ENCODE measurements at places on chromosomes 4 and X.
A peak's percentile ranks its signal among the peaks of the same experiment; 100 is the strongest.

GRCh38 chr4:127641524-127641923 lies 8.8 kb downstream of the INTU start:
- no peak for DNase-seq

GRCh38 chr4:1711571-1712215 lies 426 bp downstream of the SLBP start:
- peak; percentile 21 for DNase-seq

DNA sequence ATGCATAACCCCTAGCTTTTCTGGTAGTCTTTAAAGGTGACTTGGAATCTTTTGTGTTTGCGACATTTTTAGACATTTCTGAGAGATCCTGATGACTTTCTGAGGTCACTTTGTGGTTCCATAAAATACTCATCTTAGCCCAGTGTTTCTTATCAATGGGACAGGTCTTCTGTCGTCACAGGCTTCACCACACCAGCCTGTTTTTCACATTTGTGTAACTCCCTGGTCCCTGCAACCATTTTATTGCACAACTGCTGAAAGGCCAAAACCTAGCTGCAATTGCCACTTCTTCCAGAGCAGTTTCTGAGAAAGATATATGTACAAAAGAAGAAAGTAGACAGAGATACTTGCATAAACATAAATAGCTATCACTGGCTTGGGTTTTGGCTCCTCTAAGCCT lies 120.9 kb downstream of the IL15 start:
- no peak for DNase-seq

DNA sequence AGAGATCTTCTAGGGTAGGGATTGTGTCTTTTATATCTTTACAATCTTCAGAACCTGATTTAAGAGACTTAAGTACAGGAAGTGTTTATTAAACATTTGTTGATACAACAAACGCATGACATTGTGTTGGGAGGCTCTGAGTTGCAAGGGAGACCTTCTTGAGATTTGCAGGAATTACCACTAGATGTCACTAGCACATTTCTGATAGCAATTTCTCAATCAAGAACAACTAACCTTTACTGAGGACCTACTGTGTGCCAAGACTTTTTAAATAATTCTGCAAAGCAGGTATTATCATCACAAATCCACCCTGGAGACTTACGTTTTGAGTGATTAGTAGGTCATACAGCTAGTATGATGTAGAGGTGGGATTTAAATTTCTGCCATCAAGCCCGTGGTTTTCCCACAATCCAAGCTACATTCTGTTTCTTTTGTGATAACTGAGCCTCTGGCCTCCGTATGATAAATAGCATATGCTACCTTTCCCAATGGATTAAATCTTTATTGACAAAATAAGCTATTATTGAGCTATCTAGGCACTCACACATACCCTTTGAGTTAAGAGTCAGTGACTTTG lies 986.0 kb downstream of the CCSER1 start:
- no peak for DNase-seq

- DNase-seq, result no peak
These were observed 176.4 kb downstream of the IL1RAPL2 start for GRCh38 chrX:104742355-104742754.

- DNase-seq, result no peak
These were observed 33.2 kb downstream of the FGFRL1 start for GRCh38 chr4:1044469-1045192.

DNA sequence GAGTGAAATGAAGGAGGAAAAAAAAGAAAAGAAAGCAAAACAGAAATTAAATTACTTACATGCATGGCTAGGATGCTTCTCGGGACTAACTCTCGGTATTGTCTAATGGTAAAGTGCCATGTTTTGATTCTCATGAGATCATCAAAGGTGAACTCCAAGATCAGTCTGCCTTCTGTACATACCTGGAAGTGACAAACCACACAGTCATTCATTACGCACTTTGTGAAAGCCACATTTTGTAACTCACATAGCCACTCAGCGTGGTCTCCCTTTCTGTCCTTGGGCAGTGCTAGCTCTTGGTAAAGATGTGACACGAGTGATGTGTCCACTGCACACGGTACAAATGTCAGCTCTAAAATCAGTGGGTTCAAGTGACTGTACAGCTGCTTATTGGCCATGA lies 309.8 kb downstream of the LDB2 start:
- DNase-seq, result no peak

DNA sequence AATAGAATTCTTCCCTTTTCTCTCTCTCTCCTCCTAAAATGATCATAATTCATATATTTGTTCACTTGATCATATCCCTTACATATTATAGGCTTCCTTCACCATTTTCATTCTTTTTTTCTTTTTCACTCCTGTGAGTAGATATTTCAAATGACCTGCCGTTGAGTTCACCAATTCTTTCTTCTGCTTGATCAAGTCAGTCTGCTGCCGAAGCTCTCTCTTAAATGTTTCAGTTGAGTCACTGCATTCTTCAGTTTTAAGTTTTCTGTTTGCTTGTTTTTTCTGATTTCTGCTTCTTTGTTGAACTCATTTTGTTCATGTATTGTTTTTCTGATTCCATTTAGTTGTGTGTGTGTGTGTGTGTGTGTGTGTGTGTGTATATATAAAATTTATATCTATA lies 354.3 kb downstream of the GPAT3 start:
- DNase-seq, result no peak

GRCh38 chr4:13891544-13891939 lies 264.0 kb upstream of the BOD1L1 start:
- no peak for DNase-seq

DNA sequence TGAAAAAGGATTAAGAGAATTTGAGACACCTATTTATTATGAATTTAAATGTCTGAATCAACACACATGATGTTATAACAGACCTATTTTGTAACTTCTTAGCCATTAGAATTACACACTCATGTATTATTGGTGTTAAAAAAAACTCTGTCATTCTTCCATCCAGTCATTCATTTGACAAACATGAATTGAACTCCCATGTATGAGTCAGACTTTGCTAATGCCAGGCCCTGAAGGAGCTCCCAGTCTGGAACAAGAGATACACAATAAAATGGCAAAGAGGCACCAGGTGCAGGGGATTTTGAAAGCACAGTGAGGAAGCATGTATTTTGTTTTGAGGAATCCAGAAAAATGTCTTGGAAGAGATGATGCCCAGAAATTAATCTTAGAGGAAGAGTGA lies 87.7 kb upstream of the EFHC2 start:
- no peak for DNase-seq

DNA sequence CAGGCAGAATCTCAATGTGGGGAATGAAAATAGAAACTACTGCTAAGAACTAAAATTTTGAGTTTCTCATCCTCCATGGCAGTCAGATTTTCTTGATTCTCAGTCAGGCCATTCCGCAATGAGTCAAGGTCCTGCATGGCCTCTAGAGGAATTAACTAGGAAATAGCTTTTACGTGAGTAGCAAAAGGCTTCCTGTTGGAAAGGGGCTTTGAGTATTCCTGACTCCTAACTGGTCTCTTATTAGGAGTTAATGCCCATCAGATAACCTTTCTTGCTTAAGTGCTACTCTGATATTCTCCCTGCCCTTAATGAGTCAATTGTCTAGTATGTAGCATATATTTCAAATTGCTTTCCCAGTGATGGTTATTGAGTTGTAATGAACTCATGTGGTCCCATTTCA lies 65.7 kb upstream of the ARHGAP24 start:
- no peak for DNase-seq

DNA sequence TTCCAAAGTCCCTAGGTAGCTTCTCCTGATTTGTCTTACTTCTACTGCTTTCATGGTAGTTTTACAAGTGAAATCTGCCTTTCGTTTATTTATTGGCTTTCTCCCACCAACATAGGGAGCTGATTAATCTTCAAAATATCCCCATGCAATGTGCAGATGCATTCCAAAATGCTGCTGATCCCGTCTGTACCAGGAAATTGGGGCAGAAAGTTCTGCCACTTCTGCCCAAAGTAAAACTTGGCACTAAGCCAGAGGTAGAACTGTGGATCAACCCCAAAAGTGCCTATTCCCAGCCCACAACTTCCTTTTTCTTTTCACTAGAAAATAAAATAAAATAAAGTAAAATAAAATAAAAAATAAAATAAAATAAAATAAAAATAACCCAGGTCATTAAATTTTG lies 47.3 kb upstream of the PPARGC1A start:
- no peak for DNase-seq

DNA sequence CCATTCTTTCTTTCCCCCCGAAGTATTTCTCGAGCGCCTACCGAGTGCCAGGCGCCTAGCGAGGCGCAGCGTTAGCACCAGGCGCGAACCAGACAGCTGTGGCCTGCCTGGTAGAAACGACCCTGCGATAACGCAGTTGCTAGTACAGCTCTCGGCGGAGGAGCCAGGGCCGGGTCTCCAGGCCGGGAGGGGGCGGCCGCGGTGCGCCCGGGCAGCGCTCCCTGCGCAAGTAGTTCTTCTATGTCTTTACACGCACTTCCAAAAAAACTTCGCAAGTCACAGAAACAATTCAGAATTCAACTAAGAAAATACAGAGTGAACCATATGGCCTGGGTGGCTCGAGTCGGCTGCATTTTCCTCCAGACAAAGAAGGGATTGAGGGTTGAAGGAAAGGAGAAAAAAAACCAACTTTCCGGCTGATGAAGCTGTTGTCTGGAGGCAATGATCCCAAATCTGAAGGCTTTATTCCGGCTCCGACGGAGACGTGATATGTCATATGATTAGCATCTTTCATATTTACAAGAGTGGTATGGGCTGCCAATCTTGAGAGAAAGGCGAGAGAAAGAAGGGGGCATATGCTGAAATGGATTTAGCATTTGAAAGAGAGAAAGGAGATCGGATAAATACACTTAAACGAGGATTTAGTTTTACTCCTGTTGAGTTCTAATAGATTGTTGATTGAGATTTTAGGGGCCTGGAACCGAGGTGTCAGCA lies 7.2 kb upstream of the NEUROG2 start:
- peak; percentile 32 for DNase-seq

DNA sequence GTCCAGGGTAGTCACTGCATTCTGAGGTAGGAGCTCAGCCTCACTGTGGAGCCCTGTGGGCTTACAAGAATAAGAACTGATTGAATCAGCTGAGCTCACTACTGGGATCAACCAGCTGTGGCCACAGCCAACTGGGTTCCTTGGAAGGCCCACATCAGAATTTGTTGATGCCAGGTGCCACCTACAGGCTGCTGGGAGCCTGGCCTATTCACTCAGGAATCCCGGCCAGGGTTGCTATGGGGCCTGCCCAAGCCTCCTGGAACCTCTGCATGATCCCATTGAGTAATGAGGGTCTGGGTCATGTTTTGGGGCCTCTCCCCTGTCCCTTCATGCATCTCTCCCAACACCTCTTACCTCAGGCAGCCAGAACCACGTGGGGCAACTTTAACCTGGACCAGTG lies 53.9 kb upstream of the KIAA1210 start:
- DNase-seq, result no peak

DNA sequence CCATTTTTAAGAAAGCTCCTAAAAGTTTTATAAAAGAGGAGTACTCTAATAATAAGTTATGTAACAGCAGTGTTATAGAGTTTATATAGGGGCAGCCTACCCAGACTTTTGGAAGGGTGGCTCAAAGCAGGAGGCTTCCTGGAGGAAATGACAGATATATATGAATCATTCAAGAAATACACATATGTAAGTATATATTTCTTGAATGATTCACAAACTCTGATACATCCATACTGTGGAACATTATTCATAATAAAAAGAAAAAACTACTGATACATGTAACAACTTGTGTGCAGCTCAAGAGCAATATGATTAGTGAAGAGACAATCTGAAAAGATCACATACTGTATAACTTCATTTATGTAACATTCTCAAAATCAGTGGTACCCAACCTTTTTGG lies 166.2 kb downstream of the WDFY3 start:
- DNase-seq, result no peak

GRCh38 chr4:111266937-111267336 lies 644.1 kb upstream of the PITX2 start:
- no peak for DNase-seq

- DNase-seq, result no peak
These were observed 239.0 kb downstream of the THOC2 start for GRCh38 chrX:123493857-123494256.

- no peak for DNase-seq
These were observed 116.8 kb downstream of the SCD5 start for GRCh38 chr4:82681754-82682153.

GRCh38 chr4:184649971-184650855 lies 675 bp downstream of the PRIMPOL start:
- no peak for DNase-seq

- no peak for DNase-seq
These were observed 303.5 kb downstream of the SPRY1 start for GRCh38 chr4:123699880-123700771.

- no peak for DNase-seq
These were observed 14.7 kb upstream of the GSX2 start for GRCh38 chr4:54085284-54085683.

GRCh38 chrX:70338290-70338689 lies 48.4 kb downstream of the KIF4A start:
- no peak for DNase-seq

GRCh38 chr4:26217481-26217880 lies 103.3 kb upstream of the RBPJ start:
- DNase-seq, result no peak

- no peak for DNase-seq
These were observed 93.3 kb downstream of the TIGD2 start for GRCh38 chr4:89204624-89205023.

DNA sequence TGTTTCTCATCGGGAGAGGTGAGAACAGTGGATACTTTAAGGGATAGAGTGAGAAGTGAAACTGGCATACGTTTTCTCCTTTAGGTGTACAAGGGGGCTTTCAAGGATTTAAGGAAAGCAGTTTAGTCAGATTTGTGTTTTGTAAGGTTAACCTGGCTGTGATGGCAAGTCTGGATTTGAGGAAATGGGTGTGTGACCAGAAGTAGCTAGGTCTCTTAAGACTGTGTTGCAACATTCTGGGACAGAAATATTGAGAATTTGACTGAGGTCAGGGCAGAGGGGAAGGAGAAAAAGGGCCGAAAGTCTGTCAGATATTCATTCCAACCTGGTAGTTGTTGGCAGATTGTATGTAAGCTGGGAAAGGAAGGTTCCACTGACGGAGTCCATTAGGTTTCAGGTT lies 10.4 kb upstream of the GABRE start:
- DNase-seq, result no peak

DNA sequence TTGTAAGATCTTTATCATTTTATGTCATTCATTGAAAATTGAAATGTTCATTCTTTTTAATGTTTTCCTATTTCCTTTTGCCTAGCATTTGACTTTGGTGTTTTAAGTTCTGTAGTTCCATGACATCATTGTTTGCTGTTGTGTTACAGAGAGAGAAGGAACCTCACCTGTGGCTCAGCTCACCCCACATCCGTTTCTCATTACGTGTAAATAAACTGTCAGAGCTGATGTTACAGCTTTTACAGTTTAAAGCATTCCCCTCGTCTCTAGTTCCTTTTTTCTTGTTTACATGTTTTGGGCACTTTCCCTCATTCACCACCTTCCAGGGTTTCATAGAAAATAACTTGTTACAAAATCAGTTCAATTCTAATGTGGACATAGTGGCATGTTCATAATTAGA lies 137.2 kb downstream of the FNIP2 start:
- DNase-seq, result no peak

DNA sequence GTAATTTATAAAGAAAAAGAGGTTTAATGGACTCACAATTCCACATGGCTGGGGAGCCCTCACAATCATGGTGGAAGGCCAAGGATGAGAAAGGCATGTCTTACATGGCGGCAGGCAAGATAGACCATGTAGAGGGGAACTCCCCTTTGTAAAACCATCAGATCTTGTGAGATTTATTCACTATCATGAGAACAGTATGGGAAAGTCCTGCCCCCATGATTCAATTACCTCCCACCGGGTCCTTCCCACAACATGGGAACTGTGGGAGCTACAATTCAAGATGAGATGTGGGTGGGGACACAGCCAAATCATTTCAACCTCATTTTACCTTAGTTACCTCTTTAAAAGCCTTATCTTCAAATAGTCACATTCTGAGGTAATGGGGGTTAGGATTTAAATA lies 30.9 kb upstream of the ELOVL6 start:
- no peak for DNase-seq
